ENCODE measurements at places on chromosomes 16 and 17. TPM values are rescaled to one million over a fixed set of nuclear protein-coding genes. Genes with fewer than 3 reads are reported as not detected.

DNA sequence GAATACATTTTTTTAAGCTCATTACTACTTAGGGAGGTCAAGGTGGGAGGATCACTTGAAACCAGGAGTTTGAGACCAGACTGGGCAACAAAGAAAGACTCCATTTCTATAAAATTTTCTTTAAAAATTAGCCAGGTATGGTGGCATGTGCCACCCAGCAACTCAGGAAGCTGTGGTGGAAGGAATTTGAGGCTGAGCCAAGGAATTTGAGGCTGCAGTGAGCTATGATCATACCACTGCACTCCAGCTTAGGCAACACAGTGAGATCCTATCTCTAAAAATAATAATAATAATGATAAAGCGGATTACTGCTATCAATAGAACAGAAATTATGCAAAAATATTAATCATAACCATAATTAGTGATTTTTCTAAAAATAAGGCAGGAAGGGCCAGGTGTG lies 170.3 kb downstream of the COPRS start:
- no peak for DNase-seq

GRCh38 chr17:14143688-14144087 lies 74.4 kb downstream of the COX10 start:
- no peak for DNase-seq

DNA sequence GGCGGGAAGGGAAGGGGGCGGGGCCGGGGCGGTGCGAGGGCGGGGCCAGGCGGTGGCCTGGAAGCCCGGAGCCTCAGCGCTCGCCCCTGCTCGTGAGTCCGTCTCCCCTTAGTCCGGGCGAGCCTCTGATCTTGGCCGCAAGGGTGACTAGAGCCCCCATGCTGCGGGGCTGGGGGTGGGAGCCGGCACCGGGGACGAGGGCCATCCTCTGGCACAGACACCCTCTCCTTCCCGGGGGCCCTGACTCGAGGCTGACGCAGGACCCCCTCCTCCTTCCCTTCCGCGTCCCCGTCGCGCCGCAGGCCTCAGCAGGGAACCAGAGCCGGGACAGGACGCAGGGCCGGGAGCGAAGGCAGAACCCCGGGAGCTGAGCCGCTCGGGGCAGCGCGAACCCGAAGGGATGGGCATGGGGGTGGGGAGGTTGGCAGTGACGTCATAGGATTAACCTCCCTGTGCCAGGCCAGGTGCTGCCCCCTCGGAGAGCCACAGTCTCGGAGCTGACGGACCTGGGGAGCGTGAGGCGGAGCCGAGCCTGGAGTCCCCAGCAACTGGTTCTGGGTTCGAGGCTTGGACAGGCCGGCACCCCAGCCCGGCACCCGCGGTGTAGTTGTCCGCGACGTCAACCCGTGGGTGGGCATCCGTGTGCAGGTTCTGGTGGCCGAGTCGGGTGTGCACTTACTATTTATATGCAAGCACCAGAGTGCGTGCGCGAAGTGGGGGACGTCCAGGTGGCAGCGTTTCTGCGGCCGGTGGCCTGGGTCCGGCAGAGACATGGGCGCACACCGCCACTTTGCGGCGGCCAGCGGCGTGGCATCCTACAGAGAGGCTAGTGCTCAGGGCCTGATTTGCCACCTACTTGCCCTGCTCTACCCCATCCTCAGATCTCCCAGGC lies 503 bp upstream of the PLCD3 start:
- DNase-seq = peak; percentile 87

DNA sequence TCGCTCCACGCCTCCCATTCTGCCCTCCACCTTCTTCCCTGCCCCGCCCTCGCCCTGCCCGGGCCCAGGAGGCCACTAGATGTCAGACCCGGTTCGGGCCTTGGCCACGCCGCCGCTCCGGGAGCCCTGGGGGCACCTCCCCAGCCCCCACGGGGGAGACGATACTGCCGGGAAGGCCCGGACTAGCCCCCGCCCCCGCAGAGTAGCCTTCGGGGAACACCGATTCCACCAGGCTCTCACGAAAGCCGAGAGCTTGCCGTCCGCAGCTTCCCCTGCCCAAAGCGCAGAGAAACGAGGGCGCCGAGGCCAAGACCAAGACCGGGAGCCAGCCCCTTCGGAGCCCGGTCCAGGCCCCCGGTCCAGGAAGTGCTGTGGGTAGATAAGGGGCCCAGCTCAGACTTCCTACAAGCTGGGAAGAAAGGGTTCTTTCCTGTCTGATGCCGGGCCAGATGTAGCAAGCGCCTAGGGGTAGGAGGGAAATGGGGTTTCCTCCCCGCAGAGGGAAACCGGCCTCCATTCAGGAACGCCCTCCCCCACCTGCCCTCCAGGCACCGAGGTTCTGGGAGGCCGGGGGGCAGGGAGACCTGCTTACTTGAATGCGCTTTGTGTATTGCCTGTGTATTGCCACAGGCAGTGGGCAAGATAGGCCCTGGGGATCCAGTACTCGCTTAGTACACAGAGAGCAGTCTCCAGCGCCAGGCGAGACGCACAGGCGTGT lies 806 bp upstream of the CYB561 start:
- DNase-seq = peak; percentile 78

DNA sequence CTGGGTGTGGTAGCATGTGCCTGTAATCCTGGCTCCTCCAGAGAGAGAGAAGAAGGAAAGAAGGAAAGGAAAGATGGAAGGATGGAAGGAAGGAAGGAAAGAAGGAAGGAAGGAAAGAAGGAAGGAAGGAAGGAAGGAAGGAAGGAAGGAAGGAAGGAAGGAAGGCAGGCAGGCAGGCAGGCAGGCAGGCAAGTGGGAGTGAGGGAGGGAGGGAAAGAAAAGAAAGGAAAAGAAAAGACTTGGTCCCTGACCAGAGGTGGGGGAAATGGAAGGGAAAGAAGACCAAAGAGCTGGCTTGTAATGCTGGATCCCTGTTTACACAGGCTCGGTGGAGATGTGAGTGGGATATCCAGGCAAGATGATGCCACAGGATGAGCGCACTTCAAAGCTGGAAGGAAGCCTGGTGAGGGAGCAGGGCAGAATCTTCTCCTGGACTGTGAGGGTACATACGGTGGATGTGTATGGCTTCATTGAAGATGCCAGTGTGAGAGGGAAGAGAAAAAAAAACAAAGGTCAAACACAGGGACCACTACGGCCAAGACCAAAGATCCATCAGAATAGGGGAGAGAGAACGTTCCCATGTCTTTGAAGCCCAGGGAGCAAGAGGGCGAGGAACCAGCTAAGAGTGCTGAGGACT lies 2.1 kb downstream of the CES1 start:
- DNase-seq = no peak

DNA sequence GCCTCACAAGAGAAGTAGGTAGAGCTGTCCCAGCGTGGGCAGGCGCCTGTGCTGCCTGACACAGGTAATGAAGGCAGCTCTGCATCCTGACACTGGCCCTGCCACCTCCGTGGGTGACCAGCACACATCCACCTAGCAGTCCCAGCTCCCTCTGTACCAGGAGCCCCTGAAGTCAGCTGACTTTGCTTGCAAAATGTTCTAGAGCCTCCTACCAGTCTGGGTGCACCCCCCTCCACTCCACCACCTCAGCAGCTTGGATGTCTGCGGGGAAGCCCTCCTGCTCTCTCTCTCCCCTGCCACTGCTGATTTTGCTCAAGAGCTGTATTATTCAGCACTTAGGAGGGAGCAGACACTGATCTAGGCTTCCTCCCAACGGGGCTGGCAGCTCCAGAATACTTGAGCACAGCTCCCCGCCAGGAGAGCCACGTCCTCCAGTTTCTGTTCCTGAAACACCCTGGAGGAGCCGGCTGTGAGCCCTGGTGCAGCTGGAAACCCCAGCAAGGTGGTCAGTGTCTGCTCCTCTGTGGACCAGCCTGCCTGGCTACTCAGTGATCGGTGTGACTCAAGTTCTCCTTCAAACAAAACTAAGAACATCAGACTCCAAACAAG lies 1.0 kb downstream of the RNF166 start:
- no peak for DNase-seq

- DNase-seq = peak; percentile 43
These were observed 2.3 kb downstream of the TPSD1 start for GRCh38 chr16:1258225-1258600.

DNA sequence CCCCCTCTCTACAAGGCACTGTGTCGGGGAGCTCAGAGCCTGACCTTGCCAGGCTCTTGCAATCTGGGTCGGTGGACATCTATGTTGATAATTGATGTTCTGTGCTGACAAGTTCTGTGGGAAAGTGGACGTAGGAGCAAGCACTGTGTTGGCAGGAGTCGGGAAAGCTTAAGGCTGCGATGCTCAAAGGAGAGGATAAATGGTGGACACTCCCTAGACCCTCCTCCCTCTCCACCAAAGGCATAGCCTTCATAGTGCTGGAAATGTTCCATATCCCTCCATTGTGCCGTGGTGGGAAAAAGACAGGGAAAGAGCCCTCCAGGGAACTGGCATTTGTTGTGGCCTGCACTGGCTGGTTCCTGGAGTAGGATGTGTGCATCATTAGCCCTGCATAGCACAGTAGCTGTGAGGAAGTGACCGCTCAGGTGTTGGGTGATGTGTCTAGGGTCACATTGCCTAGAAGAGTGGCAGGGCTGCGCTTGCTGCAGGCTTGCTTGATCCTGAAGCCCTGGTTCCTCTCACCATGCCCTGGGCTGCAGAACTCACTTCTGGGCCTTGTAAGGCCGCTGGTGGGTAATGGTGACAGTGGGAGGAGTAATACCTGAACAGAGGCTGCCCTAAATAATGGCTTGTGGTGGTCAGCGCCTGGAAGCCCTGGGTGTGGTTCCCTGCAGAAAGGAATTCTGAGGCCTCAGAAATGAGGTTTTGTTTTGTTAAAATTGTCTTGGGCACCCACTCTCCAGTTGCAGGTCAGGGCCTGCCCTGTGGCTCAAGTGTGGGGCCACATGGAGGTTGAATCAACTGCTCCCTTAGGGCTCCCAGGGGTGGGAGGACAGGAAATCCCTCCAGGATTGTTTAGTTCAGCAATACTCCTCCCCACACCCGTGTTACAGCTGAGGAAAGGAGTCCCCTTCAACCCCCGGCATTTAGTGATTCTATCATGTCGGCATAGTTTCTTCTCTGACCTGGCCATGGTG lies 62.6 kb downstream of the KSR1 start:
- no peak for DNase-seq

ASPHD1 gene
- polyA plus RNA-seq = 0.12 TPM

HBA2 gene
- polyA plus RNA-seq = 18.5 TPM

C16orf86 gene
- polyA plus RNA-seq = 2.6 TPM

DPEP2 gene
- polyA plus RNA-seq = 0.29 TPM

STX8 gene
- 34.0 TPM for polyA plus RNA-seq

AANAT gene
- 0.13 TPM for polyA plus RNA-seq

ADCY7 gene
- 0.34 TPM for polyA plus RNA-seq

HS3ST2 gene
- 0.05 TPM for polyA plus RNA-seq

Measured in psoas muscle (tissue), 8 donors.